NCI-H1436 treated with DMSO at 0.1 percent for 48 hours (cell line): ENCODE measurements at places on chromosomes 7 and 10.

- no peak for DNase-seq
These were observed 1.5 kb downstream of the NIPSNAP2 start for GRCh38 chr7:55965805-55966421.

DNA sequence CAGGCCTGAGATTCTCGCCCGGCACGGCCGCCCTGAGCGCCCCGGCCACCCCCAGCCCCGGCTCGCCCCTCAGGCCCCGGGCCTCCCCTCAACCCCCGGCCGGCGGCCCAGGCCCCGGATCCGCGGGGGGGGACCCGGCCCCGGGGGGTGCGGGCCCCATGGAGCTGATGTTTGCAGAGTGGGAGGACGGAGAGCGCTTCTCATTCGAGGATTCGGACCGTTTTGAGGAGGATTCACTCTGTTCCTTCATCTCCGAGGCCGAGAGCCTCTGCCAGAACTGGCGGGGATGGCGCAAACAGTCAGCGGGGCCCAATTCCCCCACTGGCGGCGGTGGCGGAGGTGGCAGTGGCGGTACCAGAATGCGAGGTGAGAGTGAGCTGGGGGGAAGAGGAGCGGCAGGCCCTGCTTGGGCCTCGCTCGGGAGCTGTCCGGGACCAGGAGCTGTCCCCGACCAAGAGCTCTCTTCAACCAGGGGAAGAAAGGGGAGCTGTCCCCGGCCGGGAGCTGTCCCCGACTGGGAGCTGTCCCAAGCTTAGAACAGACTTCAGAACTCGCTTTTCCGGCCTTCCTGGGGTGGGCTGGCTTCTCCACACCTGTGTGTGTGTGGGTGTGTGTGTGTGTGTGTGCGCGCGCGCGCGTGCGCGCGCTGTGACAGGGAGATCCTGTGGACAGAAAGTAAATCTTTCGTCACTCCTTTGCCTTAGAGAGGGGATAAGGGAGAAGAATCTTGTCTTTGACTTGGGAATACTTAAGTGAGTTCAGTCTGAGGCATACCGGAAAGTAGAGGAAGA is 510 bp downstream of the ZSWIM8 start:
- DNase-seq, result no peak

DNA sequence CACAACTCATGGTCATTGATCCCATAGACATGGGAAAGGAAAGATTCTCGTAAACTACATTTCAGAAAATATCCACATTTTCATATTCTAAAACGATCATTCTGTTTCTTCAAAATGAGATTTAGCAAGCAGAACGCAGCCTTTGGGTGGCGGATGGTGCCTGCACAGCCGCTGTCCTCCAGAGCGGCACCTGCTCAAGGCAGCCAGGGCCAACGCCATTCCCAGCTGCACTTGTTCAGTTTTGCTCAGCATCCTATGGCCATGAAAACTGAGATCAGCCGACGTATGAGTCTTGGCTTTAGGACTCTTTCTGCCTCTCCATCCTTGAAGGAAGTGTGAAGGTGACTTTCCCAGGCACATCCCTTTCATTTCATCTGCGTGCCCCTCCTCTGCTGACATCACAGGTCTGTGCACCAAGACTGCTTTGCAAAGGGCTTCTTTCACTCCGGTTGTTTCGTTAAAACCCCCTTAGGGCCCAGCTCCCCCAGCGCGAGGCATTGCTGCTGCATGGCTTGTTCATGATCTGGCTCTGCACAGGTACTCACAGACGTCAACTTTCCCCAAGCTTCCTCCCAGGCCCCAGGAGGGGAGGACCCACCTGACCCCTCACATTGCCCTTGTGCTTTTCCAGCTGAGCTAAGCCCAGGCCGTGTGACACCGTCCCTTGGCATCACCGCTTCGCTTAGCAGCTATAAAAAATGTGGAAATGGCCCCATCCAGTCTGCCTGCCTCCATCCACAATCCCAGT is 37.2 kb downstream of the TCERG1L start:
- no peak for DNase-seq

DNA sequence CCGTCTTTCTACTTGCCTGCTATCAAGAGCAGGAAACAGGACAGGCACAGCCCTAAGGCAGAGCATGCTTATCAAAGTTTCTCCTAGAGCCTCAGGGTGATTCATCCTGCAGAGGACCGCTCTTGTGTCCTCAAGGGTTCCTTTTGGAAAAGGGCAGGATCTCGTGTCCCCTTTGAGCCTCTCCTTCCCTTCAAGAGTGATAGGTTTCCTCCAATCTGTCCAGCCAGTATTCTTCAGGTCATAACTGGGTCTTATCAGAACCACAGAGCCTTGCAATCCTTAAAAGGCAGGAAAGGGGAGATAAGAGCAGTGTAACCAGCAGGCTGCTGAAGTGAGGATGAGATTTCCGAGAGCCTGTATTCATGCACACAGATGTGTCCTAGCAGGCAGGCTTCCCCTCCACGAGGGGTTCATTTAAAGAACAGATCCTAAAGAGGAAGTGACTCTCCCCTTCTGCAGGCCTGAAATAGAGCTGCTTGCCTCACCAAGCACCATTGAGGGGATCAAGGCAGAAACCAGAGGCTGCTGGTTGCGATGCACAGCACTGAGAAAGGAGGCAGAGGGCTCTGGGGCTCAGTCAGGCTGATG is 90.5 kb upstream of the SVIL start:
- no peak for DNase-seq

- no peak for DNase-seq
These were observed 20.8 kb downstream of the SPOCK2 start for GRCh38 chr10:72067463-72068125.

- DNase-seq, result no peak
These were observed 30.9 kb downstream of the SCIN start for GRCh38 chr7:12601302-12601869.

DNA sequence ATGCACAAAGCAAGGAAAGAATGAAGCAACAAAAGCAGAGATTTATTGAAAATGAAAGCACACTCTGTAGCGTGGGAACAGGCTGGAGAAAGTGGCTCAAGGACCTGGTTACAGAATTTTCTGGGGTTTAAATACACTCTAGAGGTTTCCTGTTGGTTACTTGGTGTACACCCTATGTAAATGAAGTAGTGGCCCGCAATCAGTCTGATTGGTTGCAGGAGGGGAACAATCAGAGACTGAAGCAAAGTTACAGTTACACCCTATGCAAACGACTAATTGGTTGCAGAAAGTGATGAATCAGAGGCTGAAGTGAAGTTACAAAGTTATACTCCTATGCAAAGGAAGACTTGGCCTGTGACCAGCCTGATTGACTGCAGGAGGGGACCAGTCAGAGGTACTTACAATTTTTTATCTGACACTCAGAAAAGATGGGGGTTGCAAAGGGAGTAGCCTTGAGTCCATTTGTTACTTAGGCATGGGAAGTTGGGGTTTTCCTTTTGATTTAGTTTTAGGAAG is 3.6 kb upstream of the MTPN start:
- DNase-seq, result no peak

GRCh38 chr10:101162677-101163076 is 31.6 kb downstream of the TLX1 start:
- DNase-seq, result no peak

- peak; percentile 5 for DNase-seq
These were observed 21.3 kb downstream of the TMEM176B start for GRCh38 chr7:150778738-150779301.
